ENCODE measurements at places on chromosomes 12 and 14.

DNA sequence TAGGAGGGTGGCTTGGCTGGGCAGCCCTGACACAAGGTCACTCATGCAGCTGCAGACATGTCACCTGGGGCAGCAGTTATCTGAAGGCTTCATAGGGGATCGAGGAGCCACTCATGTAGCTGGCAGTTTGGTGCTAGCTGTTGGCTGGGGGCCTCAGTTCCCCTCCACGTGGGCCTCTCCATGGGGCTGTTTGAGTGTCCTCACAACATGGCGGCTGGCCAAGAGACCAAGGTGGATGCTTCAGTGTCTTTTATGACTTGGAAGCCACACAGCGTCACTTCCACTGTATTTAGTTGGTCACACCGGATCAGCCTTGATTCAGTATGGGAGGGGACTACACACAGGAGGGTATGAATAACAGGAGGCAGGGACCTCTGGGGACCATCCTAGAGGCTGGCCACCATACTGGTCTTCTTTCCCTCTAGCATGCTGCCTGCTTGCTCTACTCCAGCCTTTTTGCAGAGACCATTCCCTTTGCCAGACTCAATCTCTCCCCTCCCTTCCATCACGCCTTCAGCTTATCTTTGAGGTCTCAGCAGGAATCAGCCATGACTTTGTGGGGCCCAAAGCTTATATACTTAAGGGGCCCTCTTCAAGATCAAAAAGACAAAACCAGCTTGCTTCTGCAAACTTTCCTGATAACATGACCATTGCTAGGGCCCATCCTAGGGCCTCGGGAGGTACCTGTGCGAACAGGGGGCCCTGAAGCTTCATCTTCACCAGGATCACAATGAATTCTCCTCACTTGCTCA is 53.4 kb downstream of the RPH3A start:
- no peak for DNase-seq

DNA sequence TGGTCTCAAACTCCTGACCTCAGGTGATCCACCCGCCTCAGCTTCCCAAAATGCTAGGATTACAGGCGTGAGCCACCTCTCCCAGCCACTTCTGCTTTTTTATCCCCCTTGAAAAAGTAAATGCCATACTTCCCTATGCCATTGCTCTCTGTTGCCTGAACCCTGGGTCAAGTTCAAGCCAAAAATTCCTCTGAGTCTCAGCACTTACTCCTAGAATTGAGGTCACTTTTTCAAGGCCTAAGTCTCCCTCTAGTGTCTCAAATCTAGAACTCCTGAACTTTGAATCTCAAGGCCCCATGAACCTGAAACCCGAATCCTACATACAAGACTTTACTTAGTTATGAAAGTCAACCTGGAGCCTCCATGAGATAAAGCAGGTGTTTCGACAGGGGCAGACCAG is 1.4 kb upstream of the APOBEC1 start:
- DNase-seq: peak; percentile 6

DNA sequence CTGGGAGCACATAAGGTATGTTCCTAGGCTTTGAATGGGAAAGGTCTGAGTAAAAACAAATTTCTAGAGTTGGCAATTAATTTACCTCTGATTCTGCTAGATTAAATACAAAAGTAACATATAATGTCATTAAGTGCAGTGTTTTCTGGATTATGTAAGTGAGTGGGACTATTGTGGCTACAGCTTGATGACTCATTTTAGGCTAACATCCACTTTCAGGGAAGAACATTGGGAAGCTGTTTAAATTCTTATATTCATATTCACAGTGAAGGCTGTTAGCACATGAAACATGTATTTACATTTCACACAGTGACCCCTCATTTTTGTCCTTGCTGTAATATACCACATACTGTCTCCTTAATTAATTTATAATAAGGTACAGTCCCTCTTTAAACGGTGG is 13.2 kb upstream of the BMAL2 start:
- peak; percentile 70 for DNase-seq

- DNase-seq: no peak
Observed at GRCh38 chr12:16076970-16077522, 165.9 kb downstream of the DERA start.

DNA sequence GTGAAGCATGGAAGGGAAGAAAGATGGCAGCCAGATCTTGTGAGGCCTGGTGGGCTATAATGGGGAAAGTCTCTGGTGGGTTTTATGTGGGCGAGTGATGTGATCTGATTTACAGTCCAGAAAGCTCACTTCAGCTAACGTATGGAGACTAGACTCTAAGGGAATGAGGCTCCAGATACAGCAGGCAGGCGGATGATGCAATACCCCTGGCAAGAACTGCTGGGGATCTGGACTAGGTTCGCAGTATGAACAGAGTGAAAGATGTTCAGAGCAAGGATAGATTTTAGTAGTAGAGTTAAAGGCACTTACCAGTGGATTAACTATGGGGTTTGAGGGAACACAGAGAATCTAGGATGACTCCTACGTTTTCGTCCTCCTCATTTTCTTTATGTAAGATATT is 253.1 kb downstream of the ANO2 start:
- DNase-seq: no peak

GRCh38 chr14:88311780-88312179 is 11.3 kb downstream of the KCNK10 start:
- no peak for DNase-seq

- peak; percentile 57 for DNase-seq
Observed at GRCh38 chr12:49017891-49018260, 700 bp downstream of the PRKAG1 start.

GRCh38 chr14:42113358-42114069 is 506.8 kb downstream of the LRFN5 start:
- DNase-seq: no peak

GRCh38 chr12:107668320-107669098 is 17.1 kb upstream of the PWP1 start:
- no peak for DNase-seq

DNA sequence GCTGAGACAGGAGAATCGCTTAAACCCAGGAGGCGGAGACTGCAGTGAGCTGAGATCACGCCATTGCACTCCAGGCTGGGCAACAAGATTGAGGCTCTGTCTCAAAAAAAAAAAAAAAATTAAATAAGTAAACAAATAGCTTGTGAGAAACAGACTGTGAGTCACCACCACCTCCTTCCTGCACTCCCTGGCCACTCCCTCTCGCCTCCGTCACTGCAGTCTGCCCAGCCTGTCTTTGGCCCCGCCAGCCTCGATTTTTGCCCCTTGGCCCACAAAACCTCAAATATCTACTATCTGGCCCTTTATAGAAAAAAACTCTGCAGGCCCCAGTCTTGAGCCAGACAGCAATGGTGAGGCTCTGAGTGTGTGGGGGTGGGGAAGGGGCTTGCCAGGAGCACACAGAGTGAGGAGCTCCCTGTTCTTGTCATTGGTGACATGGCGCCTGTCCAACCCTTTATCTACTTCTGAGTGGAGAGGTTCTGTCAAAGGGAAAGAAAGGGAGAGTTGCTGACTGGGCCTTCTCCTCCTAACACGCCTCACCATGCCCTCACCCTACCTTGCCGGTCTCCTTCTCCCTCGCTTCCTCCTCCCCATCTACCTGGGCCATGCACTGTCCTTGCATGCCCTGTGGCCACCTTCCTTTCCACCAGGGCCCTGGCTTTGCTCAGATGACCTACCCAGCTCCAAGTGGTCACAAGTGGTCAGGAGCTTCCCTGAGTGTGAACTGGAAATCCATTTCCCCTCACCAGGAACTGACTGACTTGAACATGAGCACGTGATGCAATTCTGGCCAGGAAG is 22.1 kb downstream of the LGMN start:
- DNase-seq: peak; percentile 69

- DNase-seq: peak; percentile 96
Observed at GRCh38 chr14:58738189-58738836, 100.6 kb downstream of the DACT1 start.

GRCh38 chr12:25755136-25755970 is 202.3 kb upstream of the LMNTD1 start:
- DNase-seq: no peak

GRCh38 chr12:116174006-116174405 is 103.5 kb downstream of the MED13L start:
- DNase-seq: no peak

DNA sequence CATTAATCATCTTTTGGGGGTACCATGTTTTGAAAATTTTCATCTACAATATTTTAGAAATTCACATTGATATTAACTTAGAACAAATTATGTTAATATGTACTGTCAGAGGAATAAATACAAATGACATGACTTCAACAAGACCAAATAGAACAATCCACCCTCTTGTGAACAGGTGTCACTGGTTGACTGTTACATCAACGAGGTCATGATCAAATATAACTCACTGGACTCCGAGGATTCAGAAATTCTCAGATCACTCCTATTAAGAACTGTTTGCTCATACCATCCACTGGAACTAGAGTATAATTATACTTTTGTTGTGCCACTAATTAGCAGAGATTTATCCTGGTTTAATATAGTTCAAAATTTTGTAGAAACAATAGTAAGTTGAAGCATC is 318.8 kb downstream of the PRKD1 start:
- no peak for DNase-seq

GRCh38 chr14:67942080-67942710 is 122.6 kb downstream of the RAD51B start:
- DNase-seq: no peak

GRCh38 chr12:128542844-128543243 is 275.9 kb downstream of the TMEM132C start:
- DNase-seq: no peak

DNA sequence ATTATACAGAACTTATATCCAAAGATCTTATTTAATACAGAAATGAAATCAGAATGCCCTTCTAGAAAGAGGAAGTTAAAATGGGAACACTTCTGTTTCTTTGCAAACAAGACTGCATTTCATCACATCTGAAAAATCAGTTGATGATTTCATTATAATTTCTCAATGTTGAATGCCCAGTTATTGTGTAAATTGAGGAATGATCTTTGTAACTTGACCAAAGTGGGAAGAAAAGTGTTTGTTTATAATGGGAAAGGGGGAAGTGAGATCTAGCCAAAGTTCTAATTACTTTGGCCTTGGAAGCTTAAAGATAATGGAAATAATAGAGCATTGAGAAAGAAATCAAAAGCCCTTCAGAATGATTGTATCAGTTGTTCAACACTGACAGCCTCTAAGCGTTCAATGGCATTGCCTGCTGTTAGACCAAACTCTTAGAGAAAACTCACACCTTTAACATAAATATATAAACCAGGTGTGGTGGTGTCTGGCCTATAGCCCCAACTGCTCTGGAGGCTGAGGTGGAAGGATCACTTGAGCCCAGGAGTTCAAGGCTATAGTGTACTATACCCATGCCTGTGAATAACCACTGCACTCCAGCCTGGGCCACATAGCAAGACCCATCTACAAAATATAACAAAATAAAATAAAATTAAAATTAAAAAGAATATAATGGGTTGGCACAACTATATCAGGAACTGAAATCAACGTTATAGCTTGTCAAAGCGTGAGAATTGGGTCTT is 9.9 kb upstream of the LYZ start:
- DNase-seq: no peak

DNA sequence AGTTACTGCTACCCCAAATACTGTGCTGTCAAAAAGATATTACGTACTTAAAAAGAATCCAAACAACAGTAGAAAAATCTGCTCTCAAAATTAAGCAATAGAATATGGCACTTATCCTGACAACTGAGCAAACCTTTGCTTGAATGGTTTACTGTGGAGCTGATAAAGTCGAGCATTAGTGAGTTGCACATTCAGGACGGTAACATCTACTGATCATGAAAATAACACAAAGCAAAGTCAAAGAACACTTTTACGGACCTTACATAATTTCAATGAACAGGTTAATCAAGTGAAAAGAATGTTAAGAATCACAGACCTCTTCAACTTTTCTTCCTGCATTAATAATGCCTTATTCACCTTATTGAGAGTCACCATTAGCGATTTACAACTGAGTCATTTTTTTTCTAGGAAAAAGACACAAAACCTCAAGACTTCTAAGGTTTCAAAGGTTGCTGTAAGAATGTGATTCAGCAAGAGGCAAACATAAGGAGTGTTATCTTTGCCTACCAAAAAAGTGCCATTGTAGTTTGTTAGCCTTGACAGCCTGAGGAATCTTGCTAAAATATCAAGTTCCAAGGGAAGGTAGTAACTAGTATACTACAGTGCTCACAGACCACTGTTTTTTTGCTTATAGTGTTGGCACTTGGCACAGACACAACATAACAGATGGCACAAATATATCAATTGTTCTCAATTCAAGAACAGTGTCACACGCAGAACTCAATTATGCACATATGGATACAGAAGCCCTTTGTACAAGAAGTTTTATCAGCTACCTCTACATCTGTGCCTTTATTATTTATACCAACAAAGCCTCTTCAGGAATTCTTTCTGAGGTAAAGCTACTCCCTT is 334.2 kb upstream of the RPL10L start:
- DNase-seq: no peak

GRCh38 chr14:56199095-56199981 is 81.1 kb downstream of the PELI2 start:
- peak; percentile 99 for DNase-seq

- no peak for DNase-seq
Observed at GRCh38 chr12:68269779-68270178, 16.4 kb upstream of the IL22 start.

DNA sequence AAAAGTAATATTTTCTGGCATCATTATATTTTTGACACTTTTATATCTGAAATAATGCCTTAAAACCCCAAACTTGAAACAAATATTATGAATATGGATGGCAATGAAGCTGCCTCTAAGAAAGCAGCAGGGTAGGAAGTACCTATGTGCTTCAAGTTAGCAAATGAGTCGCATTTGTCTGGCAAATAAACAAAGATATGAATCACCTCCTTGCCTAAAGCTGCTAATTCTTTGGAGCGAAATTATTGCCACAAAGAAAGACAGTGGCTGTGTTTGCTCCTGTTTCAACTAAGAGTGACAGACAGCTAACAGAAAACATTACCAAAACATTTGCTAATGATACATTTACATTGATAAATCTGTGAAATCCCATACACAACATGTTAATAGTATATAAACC is 854.9 kb downstream of the RPS29 start:
- no peak for DNase-seq

DNA sequence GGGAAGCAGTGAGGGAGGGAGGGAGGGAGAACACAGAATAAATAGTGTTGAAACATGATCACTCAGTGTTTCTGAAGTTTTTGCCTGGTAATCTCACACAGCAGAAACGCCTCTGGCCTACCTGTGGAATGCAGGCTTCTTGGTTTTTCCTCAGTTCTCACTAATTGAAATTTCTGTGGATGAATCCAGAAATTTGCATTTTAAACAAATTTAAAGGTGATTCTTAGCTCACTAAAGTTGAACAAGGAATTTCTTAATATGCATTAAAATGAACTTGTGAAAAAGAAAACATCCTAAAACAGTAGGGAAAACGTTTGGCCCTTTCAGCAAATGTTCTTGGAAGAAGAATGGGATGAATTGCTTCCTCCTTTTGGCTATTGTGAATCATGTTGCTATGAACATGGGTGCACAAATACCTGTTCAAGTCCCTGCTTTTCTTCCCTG is 1.4 kb downstream of the RNASE9 start:
- no peak for DNase-seq

GRCh38 chr12:95213928-95214327 is 3.3 kb downstream of the FGD6 start:
- DNase-seq: no peak

GRCh38 chr14:57085801-57086200 is 182.9 kb downstream of the EXOC5 start:
- no peak for DNase-seq
